ENCODE measurements at places on chromosomes 16 and 17.

DNA sequence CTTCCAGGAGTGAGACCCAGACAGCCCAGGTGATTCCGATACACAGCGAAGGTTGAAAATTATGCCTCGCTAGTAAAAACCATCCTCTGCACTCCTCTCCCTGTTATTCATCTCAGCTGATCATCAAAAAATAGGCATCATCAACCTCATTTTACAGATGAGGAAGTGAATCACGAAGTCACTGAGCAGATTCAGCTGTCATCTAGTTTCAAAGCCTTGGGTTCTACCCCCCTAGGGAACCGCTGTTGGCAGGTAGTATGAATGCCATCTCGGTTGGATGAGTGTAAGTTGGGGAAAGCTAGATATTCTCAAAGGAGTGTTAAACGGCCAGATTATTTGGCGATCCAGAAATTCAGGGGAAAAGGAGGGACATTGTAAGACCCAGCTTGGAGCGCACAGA lies 2.0 kb downstream of the CRYM start:
- DNase-seq, result no peak

- no peak for DNase-seq
These were observed 30.0 kb downstream of the CRAMP1 start for GRCh38 chr16:1642148-1642547.

GRCh38 chr16:84223456-84223855 lies 16.4 kb downstream of the KCNG4 start:
- no peak for DNase-seq

- no peak for DNase-seq
These were observed 464.1 kb upstream of the SALL1 start for GRCh38 chr16:51615141-51615540.

- DNase-seq, result no peak
These were observed 10.1 kb downstream of the MPO start for GRCh38 chr17:58270476-58271215.

DNA sequence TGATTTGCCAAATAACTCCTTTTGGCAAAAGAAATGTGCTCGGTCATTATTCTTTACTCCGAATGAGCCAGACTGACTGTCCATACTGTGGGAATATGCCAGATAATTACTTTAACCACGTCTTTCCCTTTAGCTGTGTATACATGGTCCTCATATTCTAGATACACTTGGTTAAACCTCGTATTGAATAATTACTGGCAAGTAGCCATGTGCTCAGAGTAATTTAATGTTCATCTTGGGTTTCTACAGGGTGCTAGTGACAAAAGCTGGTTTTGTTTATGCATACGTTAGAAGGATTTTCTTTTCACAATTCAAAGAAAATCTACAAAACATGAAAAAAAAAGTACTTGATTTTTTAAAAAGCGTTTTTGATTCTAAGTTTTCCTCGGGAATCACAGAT lies 540.3 kb downstream of the KCNJ2 start:
- no peak for DNase-seq

DNA sequence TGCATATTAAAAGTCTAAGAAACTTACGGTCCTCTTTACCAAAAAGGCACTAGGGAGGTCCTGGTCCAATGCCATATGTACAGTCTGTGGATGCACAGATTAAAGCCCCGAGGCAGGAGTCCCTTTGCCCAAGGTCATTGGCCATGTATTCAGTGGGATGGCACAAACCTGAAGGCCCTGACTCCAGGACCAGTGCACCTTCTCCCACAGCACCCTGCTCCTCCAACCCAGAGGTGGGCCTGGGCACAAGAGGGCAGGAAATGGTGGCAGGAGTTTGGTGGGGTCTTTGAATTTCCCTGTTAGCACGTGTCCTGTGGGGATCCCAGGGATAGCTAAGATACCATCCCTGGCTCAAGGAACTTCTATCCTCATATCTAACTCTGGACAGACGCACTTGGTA lies 28.5 kb downstream of the TLE7 start:
- DNase-seq, result no peak

DNA sequence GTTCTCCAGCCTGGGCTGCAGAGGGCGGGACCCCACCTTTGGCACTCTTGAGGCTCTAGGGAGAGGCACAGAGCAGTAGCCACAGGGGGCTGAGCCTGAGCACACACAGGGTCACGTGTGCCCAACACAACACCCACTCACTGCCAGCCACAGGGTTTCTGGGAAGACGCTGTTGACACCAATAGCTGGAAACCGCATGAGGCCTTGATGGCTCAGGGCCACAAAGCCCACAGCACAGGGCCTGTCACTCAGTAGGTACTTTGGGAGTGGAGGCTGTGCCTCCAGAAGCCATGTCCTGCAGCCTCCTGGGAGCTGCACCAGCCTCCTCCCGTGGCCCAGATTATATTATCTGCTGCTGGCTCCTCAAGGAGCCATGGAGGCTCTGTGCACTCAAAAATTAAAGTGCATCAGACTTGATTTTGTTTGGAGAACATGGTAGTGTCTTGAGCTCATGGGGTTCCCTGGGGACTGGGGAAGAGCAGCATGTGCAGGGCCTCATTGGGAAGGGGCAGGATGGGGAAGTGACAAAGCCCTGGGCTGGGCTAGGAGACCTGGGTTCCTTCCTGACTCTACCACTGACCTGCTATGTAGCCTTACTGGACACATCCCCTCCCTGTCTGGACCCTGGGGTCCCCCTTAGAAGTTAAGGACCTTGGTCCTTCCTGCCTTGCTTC lies 12.5 kb upstream of the SREBF1 start:
- no peak for DNase-seq

GRCh38 chr17:56468840-56469239 lies 124.7 kb upstream of the NOG start:
- DNase-seq, result no peak

DNA sequence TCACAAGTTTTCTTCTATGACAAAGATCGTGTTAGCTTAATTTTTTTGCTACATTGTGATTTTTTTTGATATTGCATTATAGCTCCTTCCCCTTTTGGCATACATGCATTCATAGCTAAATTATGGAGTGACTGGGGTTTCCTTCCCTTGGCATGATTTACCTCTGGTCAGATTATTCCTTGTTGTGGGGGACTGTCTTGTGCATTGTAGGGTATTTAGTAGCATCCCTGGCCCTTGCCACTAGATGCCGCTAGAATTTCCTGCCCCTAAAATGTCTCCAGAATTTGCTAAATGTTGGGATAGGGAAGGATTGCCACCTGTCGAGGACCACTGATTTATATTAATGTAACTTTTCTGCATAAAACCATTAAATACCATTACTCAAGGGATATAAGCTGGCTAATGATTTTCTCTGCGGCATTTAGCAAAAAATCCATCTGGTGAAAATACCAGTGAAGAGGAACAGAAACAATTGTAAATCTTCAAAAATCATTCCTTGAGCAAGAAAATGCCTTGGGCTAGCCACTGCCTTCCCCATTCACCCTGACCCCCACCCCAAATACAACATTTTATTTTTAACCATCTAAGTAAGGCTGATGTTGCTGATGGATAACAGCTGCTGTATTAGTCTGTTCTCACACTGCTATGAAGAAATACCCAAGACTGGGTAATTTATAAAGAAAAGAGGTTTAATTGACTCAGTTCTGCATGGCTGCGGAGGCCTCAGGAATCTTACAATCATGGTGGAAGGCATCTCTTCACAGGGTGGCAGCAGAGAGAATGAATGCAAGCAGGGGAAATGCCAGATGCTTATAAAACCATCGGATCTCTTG lies 195.2 kb downstream of the MAP2K6 start:
- DNase-seq, result no peak

- DNase-seq, result no peak
These were observed 25.1 kb upstream of the ADGRG1 start for GRCh38 chr16:57603115-57604024.

DNA sequence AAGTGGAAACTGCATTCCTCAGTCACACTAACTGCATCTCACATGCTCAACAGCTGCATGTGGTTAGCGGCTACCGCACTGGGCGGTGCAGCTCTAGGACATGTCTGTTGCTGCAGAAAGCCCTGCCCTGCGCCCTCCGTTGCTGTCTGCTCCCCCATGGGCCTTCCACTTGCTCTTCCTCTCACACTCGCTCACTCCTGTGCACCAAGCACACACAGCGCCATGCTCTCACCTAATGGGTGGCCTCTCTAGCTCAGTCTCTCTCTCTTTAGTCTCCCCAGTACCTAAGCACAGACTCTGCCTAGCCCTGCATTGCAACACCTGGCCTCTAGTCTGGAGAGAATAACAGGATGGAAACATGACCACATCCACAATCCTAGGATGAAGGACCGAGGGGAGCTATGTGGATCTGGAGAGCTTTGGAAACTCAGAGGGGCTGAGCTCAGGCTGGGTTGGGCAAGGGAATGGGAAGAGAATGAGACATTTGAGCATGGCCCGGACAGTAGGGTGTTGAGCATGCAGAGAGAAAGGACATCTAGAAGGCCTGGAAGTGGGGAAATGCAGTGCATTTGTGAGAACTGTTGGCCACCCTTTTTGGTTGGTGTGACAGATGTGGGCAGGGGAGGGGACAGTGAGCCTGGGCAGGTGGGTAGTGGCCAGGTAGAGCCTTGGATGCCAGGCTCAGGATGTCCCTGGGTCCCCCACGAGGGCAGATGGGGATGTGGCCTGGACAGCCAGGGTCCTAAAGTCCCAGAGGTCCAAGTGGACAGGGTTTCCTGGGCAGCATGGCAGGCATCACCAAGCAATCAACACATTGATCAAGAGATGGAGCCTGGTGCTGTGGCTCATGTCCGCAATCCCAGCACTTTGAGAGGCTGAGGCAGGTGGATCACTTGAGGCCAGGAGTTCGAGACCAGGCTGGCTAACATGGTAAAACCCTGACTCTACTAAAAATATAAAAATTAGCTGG lies 16.1 kb downstream of the SGCA start:
- no peak for DNase-seq

- no peak for DNase-seq
These were observed 255.1 kb downstream of the MAP2K6 start for GRCh38 chr17:69669441-69670178.

DNA sequence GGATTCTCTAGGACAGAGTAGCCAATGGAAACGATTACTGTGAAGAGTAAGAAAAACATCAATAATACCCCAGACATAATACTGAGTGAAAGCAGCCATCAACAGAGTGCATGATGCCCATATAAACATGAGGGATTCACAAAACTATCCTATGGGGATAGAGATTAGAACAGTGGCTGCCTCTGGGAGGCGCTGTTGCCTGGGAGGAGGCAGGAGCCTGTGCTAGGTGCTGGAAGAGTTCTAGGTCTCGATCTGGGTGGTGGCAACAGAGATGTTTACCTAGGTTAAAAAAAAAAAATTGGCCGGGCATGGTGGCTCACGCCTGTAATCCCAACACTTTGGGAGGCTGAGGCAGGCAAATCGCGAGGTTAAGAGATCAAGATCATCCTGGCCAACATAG lies 7.9 kb downstream of the FA2H start:
- no peak for DNase-seq

- no peak for DNase-seq
These were observed 57.9 kb downstream of the GNA13 start for GRCh38 chr17:64998436-64999190.

DNA sequence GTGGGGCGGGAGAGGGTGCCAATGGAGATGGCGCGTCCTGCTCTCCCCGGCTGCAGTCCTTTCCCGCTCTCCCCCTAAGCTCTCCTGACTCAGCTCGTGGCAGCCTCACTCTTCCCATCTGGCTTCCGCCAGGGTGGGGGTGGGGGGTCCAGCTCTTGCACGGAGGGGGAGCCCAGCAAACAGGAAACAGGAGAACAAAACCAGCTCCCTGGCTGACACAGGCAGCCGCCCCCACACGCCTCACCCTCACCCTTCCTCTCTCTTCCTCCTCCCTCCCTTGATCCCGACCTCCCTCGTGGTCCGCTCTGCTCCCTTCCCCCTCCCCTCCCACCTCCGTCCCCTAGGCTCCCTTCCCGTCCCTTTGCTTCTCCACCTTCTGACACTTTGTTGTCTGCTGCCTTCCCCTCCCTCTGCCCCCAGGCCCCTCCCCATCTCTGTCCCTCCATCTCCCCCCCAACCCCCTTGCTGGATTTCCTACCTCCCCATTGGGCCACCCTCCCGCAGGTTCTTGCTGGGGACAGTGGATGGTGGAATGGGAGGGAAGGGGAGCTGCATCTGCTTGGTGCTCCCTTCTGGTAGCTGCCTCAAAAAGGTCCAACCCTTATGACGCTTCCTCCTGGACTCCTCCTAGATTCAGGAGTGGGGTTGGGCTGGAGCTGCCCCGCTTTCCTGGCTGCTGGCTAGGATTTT lies 23.7 kb downstream of the ARHGAP23 start:
- DNase-seq, result no peak

- DNase-seq, result no peak
These were observed 22.4 kb upstream of the HERPUD1 start for GRCh38 chr16:56909527-56909979.

- no peak for DNase-seq
These were observed 433.3 kb downstream of the CA10 start for GRCh38 chr17:51725185-51725584.

DNA sequence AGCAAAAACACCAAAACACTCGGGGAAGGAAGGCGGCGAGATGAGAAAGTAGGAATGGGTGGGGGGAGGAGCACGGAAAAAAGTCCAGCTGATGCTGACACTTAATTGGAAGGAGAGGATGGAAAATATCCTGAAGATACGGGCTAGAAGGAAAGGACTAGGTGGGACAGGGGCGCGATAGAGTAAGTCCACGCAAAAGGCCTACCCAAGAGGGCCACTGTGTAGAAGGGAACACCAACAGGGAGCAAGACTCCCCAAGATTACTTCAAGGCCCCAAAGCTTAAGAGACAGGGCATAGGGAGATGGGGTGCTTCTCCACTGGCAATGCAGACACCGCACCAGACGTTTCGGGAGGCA lies 736 bp downstream of the APPBP2 start:
- DNase-seq, result no peak

GRCh38 chr17:80826346-80826954 lies 165.2 kb upstream of the CHMP6 start:
- DNase-seq, result no peak

DNA sequence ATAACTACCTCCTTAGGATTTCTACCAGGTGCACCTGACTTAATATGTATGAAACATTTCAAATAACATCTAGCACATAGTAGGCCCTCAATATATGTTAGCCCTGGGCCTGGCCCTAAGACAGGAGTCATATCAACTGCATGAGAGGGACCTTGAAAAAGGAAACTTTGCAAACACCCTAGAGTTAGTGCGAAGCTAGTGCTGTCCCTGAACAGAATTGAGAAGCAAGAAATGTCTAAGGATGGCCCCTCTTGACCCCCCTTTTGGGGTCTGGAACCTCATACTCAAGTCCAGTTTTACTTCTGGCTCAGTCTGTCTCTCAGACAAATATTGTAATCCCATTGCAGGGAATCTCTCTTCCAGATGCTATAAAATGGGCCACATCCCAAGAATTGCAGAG lies 80.5 kb downstream of the CBLN1 start:
- DNase-seq, result no peak
